ENCODE measurements at places on chromosomes 13 and 19. TPM values are rescaled to one million over a fixed set of nuclear protein-coding genes. Genes with fewer than 3 reads are reported as not detected.

GRCh38 chr13:31455581-31455980, 255.8 kb downstream of the B3GLCT start:
- no peak for DNase-seq
- no peaks in the 10 kb centered on the region for H3K27me3 ChIP-seq
- H3K4me1 ChIP-seq, result no peaks in the 10 kb centered on the region

The VSTM2B gene
- total RNA-seq, result not detected

- no peaks in the 10 kb centered on the region for H3K27me3 ChIP-seq
- no peaks in the 10 kb centered on the region for H3K36me3 ChIP-seq
- peaks cover 17% of the 10 kb centered on the region for H3K4me1 ChIP-seq
- no peak for DNase-seq
- no peak overlapping the region for H3K4me3 ChIP-seq
These were observed 76.1 kb downstream of the TEX26 start for GRCh38 chr13:31008400-31009115.

- H3K27me3 ChIP-seq, result no peaks in the 10 kb centered on the region
- peaks cover 9% of the 10 kb centered on the region for H3K4me1 ChIP-seq
- H3K36me3 ChIP-seq, result no peaks in the 10 kb centered on the region
- H3K27ac ChIP-seq, result no peak overlapping the region
- no peak for DNase-seq
These were observed 48.6 kb upstream of the WASF3 start for GRCh38 chr13:26508885-26509284.

The CD70 gene
- total RNA-seq, result not detected

GRCh38 chr19:57829316-57829715, 783 bp upstream of the ZNF587B start:
- no peak overlapping the region for H3K27ac ChIP-seq
- no peaks in the 10 kb centered on the region for H3K36me3 ChIP-seq
- H3K27me3 ChIP-seq, result no peaks in the 10 kb centered on the region
- H3K4me3 ChIP-seq, result no peak overlapping the region
- H3K4me1 ChIP-seq, result peaks cover 15% of the 10 kb centered on the region

DNA sequence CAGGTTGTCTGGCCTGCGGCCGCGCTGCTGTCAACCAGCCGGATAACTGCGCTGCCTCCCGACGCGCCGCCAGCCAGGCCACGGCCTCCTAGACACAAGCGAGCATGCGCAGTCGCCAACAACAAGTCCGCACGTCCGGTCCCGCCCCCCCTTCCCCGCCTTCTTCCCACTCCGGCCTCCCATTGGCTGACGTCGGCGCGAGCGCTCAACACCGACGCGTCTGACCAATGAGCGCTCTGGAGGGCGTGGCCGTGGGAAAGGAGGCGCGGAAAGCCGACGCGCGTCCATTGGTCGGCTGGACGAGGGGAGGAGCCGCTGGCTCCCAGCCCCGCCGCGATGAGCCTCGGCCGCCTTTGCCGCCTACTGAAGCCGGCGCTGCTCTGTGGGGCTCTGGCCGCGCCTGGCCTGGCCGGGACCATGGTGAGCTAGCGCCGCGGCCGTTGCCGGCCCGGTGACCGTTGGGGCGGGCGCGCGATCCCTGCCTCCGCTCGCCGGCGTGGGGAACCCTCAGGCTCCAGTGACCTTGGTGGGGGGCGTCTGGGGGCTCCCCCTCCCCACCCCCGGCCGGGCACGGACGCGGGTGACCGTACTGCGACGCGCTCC, at the start of gene GPX4:
Gene GPX4, plus strand, starts transcription at position 287 of the 603 bp plus-strand sequence. Its CDS starts 50 bp downstream, at position 337.
- no peaks in the 10 kb centered on the region for H3K36me3 ChIP-seq
- H3K4me3 ChIP-seq, result peak within 1 kb of the TSS; percentile 94

GRCh38 chr13:35927567-35928021, 203.6 kb downstream of the DCLK1 start:
- peaks cover 14% of the 10 kb centered on the region for H3K4me1 ChIP-seq
- H3K27me3 ChIP-seq, result no peaks in the 10 kb centered on the region
- DNase-seq, result no peak
- H3K4me3 ChIP-seq, result no peak overlapping the region

- no peaks in the 10 kb centered on the region for H3K36me3 ChIP-seq
- no peaks in the 10 kb centered on the region for H3K4me1 ChIP-seq
- H3K27ac ChIP-seq, result no peak overlapping the region
- no peak for DNase-seq
These were observed 4.7 kb upstream of the TMPRSS9 start for GRCh38 chr19:2355168-2356035.

GRCh38 chr13:101211261-101211660, 205.0 kb downstream of the NALCN start:
- no peaks in the 10 kb centered on the region for H3K36me3 ChIP-seq
- H3K27me3 ChIP-seq, result no peaks in the 10 kb centered on the region
- no peak for DNase-seq
- no peaks in the 10 kb centered on the region for H3K4me1 ChIP-seq
- no peak overlapping the region for H3K4me3 ChIP-seq
- H3K27ac ChIP-seq, result no peak overlapping the region

GRCh38 chr13:37485756-37486155, 112.8 kb downstream of the POSTN start:
- no peaks in the 10 kb centered on the region for H3K27me3 ChIP-seq
- no peak for DNase-seq
- no peak overlapping the region for H3K4me3 ChIP-seq
- H3K4me1 ChIP-seq, result no peaks in the 10 kb centered on the region
- no peaks in the 10 kb centered on the region for H3K36me3 ChIP-seq

DNA sequence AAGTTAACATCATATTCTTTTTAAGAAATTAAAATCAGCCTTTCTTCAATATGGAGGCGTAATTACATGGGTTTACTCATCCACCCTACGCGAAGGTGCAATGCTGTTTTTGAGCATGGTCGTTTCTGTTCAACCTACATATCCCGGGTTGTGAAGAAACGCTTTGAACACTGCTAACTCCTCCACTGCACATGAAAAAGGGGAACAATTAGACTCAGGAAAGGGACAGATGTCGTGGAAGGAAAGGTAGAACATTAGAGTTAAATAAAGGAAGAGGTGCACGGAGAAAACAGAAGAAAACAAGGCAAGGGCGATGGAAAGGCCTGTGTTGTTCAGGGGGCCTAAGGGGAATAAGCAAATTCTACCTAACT, 4.1 kb downstream of the ZIC5 start:
- peak overlapping the region; percentile 90 for H3K27ac ChIP-seq

GRCh38 chr19:3357271-3357991, 9.0 kb upstream of the NFIC start:
- peaks cover 13% of the 10 kb centered on the region for H3K4me1 ChIP-seq
- H3K27me3 ChIP-seq, result peaks cover 98% of the 10 kb centered on the region
- H3K36me3 ChIP-seq, result no peaks in the 10 kb centered on the region
- DNase-seq, result peak; percentile 68
- H3K27ac ChIP-seq, result no peak overlapping the region
- H3K4me3 ChIP-seq, result no peak overlapping the region

- no peak overlapping the region for H3K27ac ChIP-seq
- peaks cover 10% of the 10 kb centered on the region for H3K4me1 ChIP-seq
- H3K36me3 ChIP-seq, result no peaks in the 10 kb centered on the region
- no peak for DNase-seq
- no peak overlapping the region for H3K4me3 ChIP-seq
These were observed 71.8 kb downstream of the TNFSF11 start for GRCh38 chr13:42645717-42646116.

The TEKTIP1 gene
- not detected for total RNA-seq

The RASIP1 gene
- 3.2 TPM for total RNA-seq

DNA sequence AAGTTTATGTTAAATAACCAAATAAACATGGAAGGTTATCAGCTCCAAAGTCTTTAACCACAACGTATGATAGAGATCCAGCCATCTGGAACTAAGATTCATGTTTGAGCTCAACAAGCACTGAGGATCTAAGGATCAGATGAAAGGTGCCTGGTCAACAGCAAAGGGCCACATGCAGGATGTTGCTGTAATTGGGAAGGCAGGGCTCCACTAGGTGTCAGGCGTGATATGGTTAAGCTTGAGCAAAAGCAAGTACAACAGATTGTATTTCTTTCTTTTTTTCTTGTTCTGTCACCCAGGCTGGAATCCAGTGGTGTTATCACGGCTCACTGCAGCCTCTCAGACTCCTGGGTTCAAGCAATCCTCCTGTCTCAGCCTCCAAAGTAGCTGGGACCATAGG, 12.0 kb downstream of the EBPL start:
- no peaks in the 10 kb centered on the region for H3K36me3 ChIP-seq
- no peak overlapping the region for H3K27ac ChIP-seq
- H3K4me3 ChIP-seq, result no peak overlapping the region
- no peak for DNase-seq
- H3K27me3 ChIP-seq, result no peaks in the 10 kb centered on the region
- H3K4me1 ChIP-seq, result no peaks in the 10 kb centered on the region

The DIAPH3 gene
- total RNA-seq, result 30.1 TPM

The CYP2B6 gene
- total RNA-seq, result not detected

The MAST3 gene
- 2.1 TPM for total RNA-seq

DNA sequence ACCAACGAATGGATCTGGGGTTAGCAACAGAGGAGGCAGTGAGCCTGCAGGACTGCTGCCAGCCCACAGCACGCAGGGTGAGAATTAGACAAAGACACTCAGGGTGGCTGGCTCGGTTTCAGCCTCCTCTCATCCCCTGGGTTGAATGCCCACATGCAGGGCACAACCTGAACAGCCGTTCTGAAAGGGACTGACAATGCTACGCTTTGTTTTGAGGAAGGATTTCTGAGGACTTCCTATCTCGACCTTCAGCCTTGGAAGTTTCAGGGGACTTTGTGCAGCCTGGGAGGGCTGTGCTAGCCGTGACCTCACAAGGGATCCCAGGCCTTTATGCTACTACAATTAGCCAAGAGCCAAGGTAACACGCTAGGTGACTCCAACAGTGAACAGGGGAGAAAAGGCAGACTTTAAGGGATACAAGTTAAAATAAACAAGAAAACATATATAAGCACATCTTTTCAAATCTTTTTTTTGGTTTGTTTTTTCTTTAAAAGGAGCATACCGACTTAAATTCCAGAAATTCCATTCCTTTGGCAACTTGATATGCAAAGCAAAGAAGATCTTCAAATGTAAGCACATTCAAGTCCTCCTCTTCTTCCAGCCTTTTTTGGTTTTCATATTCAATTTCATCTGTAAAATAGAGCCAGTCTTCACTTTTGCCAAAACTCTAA, 34.5 kb upstream of the URAD start:
- DNase-seq, result peak; percentile 26
- H3K36me3 ChIP-seq, result no peaks in the 10 kb centered on the region
- no peak overlapping the region for H3K4me3 ChIP-seq
- no peak overlapping the region for H3K27ac ChIP-seq

The SCEL gene
- not detected for total RNA-seq

- no peaks in the 10 kb centered on the region for H3K36me3 ChIP-seq
- peaks cover 10% of the 10 kb centered on the region for H3K4me1 ChIP-seq
- peak; percentile 79 for DNase-seq
- H3K4me3 ChIP-seq, result peak overlapping the region; percentile 82
These were observed 776 bp upstream of the NCLN start for GRCh38 chr19:3184847-3185460.
